Suprapubic skin (tissue), 4 donors: ENCODE measurements at places on chromosomes 13 and 19.
A peak's percentile ranks its signal among the peaks of the same experiment; 100 is the strongest.

GRCh38 chr19:1767464-1767933, 14.2 kb downstream of the ONECUT3 start:
- DNase-seq = no peak

DNA sequence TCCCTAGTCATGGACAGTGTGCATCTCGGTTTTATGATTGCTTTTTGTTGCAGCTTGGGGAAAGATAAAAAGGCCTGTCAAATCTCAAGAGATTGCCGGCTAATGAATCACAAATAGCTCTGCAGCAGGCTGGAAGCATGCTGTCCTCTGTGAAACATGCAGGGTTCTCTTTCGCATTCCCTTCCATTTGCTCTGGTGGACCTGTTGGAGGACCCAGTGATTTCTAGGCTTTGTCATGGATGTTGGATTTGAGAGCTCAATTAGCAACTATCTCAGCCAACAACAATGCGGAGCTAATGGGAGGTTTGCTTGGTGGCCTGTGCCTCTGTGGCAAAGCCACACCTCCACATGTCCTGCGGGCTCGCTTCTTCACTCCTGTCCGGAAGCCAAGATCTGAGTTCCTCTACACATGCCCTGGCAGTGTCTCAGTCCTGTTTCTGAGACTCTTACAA, 418.1 kb upstream of the ARGLU1 start:
- no peak for DNase-seq

GRCh38 chr13:108779308-108779707, 149.9 kb downstream of the MYO16 start:
- no peak for DNase-seq

DNA sequence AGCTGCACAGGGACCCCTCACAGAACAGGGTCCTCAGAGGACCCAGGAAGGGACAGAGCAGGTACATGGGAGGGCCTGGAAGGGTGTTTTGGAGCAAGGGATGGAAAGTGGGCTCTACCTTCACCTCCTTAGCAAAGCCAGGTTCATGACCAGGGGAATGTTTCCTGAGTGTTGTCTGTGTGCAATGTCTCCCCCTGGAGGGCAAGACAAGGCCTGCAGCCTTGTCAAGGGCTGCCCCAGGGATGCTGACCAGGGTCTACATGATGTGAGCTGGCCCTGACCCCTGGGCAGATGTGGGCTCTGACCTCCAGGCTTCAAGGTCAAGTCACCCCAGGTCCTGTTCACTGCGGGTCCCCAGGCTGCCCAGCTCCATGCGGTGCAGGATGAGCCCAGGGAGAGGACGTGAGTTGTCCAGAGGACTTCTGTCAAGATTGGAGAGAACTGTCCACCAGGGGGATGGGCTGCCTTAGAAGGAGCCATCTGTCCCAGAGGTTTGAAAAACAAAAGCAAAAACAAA, 1.0 kb upstream of the CEACAM1 start:
- DNase-seq = no peak

- peak; percentile 94 for DNase-seq
Measured at GRCh38 chr13:30114571-30115256, 192.6 kb downstream of the KATNAL1 start.

DNA sequence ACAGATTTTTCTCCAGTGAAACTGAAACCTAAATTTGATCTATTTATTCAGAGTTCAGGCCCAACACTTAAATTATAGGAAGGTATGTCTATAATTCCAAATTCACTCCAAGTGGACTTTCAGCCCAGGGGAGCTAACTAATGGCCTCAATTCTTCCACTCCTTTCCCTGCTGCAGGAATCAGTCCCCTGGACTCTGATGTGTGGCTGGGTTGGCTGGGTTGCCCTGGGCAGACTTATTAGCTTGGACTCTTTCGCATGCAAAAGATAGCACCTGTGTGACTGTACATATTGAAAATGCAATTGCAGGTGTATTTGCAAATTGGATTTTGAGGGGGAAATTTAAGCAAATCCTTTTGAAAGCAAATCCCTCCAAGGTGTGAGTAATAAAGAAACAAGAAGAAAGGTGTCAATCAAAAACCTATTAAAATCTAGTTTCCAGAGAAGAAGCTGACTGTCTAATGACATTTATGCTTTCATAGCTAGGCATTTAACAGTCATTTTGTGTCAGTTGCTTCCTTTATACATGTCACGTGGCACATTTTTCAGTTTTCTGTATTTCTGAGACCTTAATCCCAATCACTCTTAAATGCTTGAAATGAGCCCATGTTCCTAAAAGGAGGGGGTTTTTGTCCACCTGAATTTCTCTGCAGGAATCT, 42.7 kb downstream of the KLF5 start:
- no peak for DNase-seq
